ENCODE measurements at places on chromosomes 12 and 14.

DNA sequence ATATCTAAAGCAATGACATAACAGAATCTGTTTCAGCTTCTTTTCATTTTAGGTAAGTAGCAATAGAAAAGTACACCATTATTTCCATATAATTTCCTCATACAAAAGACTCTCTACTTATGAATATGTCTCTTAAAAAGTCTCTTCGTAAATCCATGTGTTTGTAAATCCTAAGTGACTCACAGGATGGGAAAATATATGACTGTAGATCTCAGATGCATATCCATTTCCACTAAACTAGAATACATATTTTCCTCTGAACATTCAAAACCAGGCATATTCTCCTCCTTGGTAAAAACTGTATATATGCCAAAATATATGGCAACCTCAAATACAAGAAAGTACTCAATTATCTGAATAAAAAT, 93.6 kb downstream of the TXNDC16 start:
- DNase-seq = no peak

GRCh38 chr12:129459886-129460285, 443.9 kb downstream of the TMEM132D start:
- no peak for DNase-seq

GRCh38 chr12:130706885-130707570, 9.1 kb downstream of the RIMBP2 start:
- no peak for DNase-seq

GRCh38 chr14:87231336-87232026, 761.5 kb downstream of the GALC start:
- DNase-seq = no peak

DNA sequence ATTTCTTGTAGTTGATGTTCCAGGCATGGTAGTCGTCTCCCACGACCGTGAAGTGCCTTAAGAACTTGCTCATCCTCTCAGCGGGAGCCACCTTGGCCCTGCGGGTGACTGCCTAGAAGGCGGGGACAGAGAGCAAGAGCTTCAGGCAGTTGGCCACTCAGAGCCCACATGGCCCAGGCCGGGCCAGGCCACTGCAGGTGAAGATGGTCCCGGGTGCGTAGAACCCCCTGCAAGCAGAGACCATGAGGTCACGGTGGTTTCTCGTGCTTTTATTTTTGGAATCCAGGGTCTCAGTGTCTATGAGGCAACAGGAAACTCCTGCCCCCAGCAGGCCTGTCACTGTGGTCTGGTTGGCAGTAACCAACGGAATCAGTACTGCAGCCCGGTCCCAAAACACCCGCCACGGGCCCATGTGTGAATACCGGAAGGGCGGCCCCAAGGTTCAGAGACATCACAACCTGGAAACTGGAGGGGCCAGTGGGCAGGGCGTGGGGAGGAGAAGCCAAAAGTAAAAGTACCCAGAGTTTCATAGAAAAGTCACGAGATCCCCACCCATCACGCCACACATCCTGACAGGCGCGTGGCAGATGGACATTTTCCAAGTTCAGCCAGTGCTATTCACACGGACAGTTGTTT, 27.5 kb downstream of the HVCN1 start:
- DNase-seq = no peak

- no peak for DNase-seq
Observed at GRCh38 chr12:88327276-88327675, 185.2 kb downstream of the TMTC3 start.

DNA sequence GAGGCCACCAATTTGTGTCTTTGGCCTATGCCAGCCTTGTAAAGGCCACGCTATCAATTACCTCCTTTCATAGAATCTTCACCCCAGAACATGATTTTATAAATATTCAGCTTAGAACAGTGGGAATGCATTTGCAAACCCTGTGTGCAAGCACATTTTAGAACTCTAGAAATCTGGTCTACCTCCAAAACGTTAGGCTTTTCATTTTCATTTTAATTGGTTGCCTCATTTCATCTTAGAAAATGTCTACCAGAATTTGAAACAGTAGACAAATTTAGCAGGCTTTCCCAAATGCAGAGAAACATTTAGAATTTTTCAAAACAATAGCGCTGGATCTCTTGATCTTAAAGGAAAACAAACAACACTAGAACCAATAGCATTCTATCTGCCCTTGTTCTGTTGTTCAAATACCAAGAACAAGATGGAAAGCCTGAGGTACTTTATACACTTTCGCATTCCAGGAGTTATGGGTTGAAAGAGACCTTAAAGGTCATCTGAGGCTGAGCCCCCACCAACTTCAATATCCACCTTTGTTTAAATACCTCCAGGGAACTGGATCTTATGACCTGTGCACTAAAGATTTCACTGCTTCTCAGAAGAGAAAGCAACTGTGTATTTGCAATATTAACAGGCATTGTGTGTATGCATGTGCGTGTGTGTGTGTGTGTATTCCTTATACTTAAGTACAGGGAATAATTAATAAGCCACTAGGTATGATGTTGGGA, 185.1 kb downstream of the C12orf42 start:
- no peak for DNase-seq

GRCh38 chr14:53692885-53693284, 263.7 kb downstream of the BMP4 start:
- DNase-seq = no peak

GRCh38 chr12:124618291-124618902, 51.0 kb upstream of the NCOR2 start:
- no peak for DNase-seq

- no peak for DNase-seq
Observed at GRCh38 chr14:37023875-37024565, 148.4 kb downstream of the SLC25A21 start.

DNA sequence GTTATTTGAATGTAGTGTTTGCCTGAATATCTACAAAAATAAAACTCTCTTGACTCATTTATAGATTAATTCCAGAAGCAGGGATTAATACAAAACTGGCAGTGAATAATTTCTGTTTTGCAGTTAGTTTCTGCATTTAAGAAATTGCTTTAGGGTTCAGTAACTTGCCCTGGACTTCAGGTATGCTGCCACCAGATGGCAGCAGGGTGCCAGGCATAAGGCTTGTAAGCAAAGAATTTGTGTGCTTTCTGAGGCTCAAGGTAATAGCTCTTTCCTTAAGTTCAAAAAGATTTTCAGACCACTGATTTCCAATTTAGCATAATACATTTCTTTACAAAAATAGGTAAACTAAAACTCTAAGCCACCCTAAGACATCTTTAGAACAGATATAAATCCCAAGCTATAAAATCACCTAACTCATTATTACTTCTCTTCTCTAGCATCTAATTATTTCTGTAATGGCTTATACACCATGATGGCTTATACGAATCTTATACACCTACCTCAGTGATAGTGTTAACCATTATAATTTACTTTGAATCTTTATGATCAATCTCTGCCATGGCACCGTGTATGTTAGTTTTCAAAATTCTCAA, 398.3 kb downstream of the APAF1 start:
- peak; percentile 75 for DNase-seq

DNA sequence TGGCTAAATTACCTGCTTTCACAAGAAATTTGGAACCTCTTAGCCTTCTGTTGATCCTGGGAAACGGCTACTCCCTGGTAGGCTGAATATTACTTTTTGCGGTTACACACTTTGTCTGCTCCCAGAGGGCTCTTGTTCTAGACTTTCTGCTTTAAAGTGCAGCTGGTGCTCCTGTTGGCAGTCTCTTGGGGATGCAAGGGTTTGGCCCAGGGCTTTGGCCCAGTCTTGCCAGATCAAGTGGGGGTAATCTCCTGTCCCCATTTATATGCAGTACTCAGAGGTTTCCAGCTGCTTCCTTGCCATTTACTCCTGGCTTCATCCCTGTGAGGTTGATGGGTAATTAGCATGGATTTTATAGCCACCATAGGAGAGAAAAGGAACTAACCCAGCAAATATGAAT, 558.2 kb upstream of the MIS18BP1 start:
- no peak for DNase-seq

DNA sequence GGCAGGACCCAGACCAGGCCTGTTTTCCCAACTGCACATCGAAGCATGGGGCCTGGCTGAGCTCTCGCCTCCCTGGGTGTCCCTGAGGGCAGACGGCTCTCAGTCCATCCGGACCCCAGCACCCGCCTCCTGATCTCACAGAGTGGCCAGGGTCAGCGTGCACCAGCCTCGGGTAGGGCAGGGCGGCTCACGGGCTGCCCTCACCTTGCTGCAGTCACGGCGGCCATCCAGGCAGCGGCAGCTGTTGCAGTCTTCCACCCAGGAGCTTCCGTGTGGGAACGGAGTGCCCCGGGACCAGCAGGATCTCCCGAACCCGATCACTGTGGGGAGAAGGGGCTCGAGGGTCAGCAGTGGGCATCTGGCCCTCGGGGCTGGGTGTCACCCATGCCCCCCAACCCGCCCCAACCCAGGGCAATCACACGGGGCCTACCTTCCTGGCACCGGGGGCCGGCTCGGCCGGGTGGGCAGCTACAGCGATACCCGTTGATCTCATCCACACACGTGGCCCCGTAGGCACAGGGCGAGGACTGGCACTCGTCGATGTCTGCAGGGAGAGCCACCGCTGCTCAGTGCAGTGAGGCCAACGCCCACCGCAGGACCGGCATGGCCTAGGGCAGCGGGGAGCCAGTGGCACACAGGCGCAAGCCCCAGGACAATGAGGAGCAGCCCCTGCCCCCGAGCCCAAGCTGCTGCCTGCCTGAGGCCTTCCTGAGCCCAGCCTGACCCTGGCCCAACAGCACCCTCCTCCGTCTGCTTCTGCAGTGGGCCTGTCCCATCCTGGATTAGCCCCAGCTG, 22.2 kb downstream of the JAG2 start:
- DNase-seq = no peak

DNA sequence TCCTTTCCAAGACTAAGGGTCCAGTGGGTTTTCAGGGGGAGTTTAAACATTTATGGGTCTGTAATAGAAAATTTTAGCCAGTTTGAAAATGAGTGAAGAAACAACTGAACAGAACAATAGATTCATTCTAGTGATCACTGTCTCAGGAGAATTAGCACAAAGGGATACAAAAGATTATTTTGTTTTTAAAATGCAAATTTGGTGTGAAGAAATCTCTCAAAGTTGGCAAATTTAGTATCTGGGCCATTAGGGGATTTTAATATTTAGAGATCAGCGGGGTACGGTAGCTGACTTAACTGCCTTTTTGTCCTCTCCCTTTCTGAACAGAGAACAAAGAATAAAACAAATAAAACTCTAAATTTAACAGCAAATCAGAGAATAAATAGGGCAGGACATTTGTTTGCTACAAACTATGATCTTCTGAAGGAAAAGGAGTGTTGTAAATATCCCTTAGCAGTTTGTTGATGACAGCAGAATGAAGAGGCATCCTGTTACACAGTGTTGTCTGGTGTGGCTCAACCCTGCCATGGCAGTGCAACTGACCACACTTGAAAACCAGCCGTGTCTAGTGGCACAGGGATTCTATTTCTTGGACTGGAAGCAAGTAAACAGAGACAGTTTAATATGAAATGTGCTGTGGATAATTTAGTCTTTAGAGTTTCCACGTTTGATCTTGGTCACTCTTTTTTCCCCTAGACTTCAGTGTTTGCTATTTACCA, 46.3 kb upstream of the LRTM2 start:
- DNase-seq = peak; percentile 58

All from putamen (tissue), 1 donor.